Activated T-helper 1 cell treated with Interleukin-2 at 50 U/mL for 16 hours (primary cell): ENCODE measurements at places on chromosomes 12 and 14.

- no peak for DNase-seq
Measured at GRCh38 chr12:122152754-122153153, 21.3 kb downstream of the IL31 start.

DNA sequence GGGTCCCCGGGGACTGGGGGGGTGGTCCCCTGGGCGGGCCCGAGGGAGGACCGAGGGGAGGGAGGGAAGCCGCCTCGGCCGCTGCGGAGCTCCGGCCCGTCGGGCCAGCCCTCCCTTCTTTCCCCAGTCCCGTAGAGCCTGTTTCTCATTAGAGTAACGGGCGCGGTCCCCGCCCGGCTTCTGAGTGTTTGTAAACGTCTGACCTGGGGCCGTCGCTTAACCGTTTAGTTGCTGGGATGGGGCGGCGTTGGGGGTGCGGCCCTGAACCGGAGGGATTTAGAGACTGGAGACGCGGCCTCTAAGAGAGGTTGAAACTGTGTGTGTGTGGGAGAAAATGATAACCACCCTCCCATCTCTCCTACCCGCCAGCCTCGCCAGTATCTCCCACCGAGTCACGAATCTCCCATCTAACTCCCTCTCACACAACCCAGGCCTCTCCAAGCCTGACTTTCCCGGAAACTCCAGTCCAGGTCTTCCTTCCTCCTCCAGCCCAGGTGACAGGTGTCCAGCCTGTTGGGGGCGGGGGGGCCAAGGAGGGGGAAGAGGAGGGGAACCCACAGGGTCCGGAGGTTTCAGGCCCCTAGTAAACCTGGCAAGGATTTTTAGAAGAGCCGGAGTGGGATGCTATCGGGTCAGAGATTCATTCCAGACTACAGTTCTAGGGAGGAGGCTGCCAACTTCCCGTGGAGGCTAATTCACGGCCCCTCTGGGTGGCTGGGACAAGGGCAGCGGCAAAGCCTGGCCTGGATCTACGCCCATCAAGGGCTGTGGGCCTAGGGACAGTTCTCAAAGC is 1.1 kb upstream of the NFATC4 start:
- DNase-seq = no peak

- no peak for DNase-seq
Measured at GRCh38 chr12:44253338-44253856, 417.5 kb downstream of the TMEM117 start.

- no peak for DNase-seq
Measured at GRCh38 chr14:94042433-94043091, 16.4 kb downstream of the OTUB2 start.

DNA sequence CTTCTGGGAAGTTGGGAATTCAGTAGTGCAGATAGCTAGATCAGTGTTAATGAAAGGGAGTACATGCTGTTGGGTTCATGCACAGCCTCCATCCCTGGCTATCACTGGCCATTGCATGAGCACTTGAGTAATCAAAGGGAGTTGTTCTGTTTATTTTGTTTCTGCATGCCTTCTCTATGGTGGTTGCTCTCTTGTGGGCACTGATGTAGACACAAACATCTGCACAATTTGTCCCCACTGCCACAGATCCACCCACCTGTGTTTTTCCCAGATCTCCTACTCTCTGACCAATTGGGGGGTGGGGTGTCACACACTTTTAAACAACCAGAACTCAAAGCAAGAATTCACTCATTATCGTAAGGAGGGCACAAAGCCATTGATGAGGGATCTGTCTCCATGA is 89.7 kb upstream of the DHRS4 start:
- no peak for DNase-seq
